WTC11 (cell line): ENCODE measurements at places on chromosomes 6 and 20.

GRCh38 chr6:119137194-119138072 is 59.0 kb upstream of the FAM184A start:
- DNase-seq = no peak

GRCh38 chr20:41956338-41957074 is 338.3 kb upstream of the CHD6 start:
- DNase-seq = peak; percentile 29

DNA sequence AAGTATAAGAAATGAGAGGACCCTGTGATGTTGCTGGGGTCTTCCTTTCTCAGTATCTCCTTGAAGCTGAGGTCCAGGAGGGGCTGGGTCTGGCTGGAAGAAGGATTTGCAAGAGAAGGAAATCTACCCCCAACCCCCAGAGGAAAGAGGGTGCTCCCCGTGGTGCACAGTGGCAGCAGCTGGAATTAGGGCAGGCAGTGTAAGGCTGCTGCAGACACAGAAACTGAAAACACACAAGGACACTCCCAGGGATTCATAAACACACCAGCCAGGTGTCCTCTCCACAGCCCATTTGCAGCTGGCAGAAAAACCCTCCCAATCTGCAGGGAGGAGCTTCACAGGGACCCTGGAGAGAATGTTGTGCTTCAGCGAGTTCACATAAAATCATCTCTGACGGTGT is 297.2 kb downstream of the CDH26 start:
- no peak for DNase-seq

GRCh38 chr6:35486005-35486925 is 10.6 kb downstream of the TEAD3 start:
- DNase-seq = peak; percentile 90

- no peak for DNase-seq
Measured at GRCh38 chr20:37925265-37926165, 22.6 kb downstream of the VSTM2L start.

GRCh38 chr6:137277971-137278637 is 58.9 kb upstream of the IFNGR1 start:
- peak; percentile 22 for DNase-seq

- no peak for DNase-seq
Measured at GRCh38 chr20:62208061-62208794, 11.8 kb downstream of the HRH3 start.

DNA sequence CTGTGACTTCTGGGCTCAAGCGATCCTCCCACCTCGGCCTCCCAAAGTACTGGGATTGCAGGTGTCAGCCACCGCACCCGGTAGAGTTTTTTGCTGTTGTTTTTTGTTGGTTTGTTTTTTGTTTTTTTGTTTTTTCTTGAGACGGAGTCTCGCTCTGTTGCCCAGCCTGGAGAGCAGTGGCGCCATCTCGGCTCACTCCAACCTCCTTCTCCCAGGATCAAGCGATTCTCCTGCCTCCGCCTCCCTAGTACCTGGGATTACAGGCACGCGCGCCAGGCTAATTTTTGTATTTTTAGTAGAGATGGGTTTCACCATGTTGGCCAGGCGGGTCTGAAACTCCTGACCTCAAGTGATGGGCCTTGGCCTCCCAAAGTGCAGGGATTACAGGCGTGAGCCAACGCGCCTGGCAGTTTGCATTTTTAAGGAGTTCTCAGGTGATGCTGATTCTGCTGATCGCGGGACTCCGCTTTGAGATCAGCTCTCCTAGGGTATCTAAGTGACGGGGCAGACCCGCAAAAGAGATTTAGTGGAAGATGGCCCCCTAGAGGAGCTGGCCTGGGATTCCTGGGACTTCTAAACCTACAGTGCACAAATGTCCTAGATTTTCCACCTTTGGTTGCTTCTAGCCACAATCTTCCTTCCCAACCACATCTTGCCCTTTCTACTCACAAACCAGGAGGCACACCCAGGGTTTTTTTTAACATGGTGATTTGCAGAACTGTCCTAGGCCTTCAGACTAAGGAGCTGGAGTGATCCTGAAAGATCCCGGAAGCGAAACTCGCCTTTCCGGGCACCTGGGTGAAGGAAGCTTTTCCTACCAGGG is 45.2 kb downstream of the DPPA5 start:
- DNase-seq = peak; percentile 50

- no peak for DNase-seq
Measured at GRCh38 chr6:149289966-149290365, 27.5 kb upstream of the TAB2 start.

GRCh38 chr6:88044530-88044929 is 3.1 kb upstream of the SPACA1 start:
- no peak for DNase-seq

DNA sequence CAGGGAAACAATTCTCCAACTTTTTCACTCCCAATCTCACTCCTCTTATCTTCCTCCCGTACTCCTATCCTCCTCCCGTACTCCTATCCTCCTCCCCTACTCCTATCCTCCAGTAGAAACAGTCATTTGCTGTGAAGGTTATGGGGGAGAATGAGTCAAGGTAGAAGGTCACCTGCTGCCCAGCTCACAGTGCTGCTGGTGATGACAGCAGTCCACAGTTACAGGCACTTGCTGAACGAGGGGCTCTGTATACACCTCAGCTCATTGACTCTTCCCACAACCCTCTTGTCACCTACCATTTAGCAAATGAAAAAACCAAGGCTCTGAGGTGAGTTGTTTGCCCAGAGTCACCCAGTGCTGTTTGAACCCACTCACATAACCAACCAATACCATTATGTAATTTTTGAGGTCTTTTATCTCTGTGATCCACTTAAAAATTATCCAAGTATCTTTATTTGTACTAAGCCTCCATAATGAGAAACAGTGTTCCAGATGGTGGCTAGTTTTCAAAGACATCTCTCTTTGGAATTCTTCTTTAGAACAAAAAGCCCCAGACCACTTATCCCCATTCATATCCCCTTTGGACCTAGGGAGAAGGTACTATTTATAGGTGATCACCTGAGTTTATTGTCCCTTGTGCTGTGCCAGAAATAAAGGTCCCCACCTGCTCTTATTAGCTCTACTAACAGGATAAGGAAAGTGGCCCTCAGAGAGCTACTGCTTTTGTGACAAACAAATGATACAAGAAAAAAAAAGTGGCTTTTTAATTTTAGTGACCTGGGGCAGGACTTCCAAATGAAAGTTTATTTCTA is 53.2 kb downstream of the PTPN1 start:
- DNase-seq = no peak

- DNase-seq = no peak
Measured at GRCh38 chr6:143322386-143322785, 128.1 kb downstream of the ADAT2 start.

- no peak for DNase-seq
Measured at GRCh38 chr6:145081677-145082076, 653.6 kb downstream of the EPM2A start.

- DNase-seq = peak; percentile 66
Measured at GRCh38 chr6:28789553-28790083, 134.2 kb downstream of the TRIM27 start.

DNA sequence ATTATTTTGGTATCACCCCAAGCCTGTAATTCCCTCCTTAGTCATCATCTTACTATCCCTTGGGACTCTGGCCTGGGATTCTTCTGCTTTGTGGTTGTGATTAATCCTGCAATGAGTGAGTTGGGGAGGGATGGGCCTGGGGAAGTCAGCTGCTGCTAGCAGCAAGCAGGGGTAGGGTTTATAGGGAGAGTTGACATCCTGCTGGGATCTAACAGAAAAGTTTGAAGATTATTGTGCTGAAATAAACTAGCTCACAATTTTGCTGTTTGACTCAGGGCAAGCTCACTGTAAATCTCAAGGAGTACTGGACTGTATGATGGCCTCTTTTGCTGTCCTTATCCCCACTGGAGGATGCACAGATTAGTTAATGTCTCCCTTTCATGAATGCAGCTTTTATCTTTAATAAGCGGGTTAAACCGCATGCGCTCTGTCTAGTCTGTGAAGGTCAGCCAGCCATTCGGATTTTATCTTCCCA is 83.4 kb downstream of the JARID2 start:
- DNase-seq = no peak

DNA sequence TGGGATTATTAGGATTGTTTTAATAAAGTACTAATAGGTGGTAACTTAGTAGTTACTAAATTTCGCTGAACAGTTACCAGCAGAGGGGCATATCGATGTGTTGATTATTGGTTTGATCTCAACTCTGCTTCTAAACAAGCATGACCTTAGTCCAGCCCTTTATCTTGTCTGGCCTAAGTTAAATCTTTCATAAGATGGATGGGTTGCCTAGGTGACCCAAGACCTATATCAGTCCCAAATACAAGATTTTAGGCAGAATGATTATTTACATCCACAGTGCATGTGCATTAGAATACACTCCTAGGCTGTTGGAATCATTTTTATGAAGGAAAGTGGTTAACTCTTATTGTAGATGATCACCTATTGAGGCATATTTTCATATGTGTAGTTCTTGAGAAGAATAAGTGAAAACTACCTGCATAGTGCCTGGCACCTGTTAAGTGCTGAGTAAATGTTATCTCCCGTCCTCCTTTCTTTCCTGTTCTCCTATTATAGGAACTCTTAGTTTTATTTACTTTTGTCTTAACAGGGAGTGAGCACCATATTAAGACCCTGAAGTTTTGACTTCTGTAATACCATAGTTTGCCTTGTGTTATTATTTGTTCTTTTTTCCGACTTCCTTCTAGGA is 1.1 kb downstream of the HSF2 start:
- DNase-seq = no peak

GRCh38 chr20:9460518-9460917 is 53.9 kb upstream of the LAMP5 start:
- DNase-seq = no peak

DNA sequence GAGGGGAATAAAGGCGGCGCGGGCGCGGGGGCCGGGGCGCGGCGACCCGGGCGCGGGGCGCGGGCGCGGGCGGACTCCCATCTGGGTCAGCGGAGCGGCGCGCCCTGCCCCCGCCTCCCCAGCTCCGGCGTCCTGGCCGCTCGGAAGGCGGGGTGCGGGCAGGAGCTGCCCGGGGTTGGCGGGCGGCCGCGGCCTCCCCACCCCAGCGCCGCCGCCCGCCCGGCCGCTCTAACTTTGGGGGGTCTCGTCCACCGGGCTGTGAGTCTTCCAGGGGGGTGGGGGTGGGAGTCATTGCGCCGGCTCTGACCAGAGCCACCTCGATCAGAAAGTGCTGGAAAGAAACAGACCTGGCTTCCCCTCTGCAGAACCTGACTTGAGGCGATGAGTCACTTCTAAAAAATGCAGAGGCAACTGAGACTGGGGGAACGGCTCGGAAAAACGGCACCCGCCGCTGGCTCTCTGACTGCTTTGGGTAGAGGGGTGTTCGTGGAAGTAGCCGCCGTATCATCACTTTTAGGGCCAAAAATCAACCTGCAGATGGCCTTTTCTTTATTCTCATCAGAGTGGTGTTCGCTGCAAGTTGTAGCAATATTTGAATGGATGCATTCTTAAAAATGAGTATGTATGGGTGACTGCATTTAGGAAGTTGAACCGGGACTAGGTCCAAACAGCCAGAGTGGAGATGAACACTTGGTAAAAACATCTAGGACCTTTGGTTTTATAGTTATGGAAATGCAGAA is 667 bp downstream of the CAP2 start:
- DNase-seq = peak; percentile 70

DNA sequence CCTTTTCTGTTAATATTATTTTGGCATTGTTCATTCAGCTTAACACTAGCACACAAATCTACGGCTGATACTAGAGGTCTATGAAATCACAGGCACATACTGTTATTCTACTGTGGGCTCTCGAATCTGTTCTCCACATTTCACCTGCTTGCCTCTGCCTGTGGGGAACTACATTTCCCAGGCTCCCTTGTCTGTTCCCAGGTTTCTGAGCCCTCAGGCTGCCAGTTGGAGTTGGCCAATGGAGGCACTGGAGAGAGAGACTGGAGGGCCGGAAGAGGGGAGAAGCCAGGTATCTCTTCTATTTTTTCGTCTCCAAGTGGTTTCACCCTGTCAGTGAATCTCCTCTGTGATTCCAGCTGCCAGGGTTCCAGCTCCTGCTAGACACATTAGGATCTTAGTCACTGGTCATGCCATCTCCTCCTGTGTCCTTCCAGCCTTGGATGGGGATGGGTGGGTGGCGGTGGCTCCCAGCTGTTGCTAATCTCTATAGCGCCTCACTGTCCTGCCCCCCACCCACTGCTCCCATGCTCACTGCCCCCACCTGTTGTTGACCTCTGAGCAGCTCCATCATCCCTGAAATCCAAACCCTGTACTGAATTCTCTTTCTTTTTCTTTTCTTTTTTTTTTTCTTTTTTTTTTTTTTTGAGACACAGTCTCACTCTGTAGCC is 188.2 kb downstream of the LRFN2 start:
- DNase-seq = peak; percentile 54

GRCh38 chr6:109076377-109076776 is 18.3 kb downstream of the SESN1 start:
- DNase-seq = no peak

- no peak for DNase-seq
Measured at GRCh38 chr6:112409311-112409710, 62.2 kb downstream of the RFPL4B start.

GRCh38 chr6:84514089-84514971 is 250.1 kb downstream of the TBX18 start:
- DNase-seq = no peak

DNA sequence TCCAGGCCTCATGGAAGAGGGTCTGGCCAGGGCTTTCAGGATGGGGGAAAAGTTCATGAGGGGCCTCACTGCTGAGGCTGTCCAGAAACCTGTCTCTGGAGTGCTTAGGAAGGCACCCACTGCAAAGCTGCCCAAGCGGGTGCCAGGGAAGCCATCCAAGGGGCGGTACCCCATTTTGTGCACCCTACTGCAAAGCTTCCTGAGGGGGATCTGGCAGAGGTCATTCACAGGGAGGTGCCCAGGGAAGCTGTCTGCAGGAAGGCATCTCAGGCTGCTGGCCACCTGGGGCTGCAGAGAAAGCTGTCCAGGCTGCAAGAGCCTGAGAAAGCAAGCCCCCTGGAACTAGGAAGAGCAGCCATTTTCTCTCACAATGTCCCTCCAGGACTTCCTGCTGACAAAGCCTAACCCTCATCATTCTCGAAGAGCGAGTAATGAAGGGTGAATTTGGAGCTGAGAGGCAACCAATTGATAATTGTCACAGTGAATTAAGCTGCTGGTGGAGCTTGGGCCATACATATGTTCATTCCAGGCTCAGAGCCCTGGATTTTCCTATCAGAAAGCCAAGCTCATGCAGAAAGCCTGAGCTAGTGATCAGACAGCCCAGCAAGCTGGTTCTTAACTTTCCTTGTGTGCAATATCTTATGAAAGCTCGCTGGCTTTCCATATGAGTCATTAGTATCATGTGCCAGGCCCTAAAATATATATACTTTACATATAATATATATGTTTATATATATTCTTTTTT is 62.2 kb upstream of the SLC22A16 start:
- DNase-seq = no peak

DNA sequence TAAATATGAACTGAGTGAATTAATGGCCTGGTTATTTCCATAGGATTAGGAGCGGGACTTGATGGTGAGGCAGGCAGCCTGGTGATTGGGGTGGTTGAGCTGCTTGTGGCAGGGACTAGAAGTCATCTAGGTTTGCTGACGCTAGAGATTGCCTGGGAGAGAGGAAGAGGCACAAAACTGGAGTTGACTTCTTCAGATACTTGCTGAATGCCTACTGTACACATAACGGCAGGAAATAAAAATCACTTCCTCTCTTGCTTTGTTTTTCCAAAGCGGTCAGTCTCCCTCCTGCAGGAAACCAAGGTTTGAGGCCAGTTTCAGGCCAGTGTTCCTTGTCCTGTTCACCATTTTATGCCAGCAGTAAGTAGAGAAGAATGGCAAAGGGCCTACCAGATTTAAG is 36.7 kb upstream of the MYLIP start:
- no peak for DNase-seq
